ENCODE measurements at places on chromosomes 13 and 19. TPM values are rescaled to one million over a fixed set of nuclear protein-coding genes. Genes with fewer than 3 reads are reported as not detected.

The NUP58 gene
- total RNA-seq = 45.4 TPM

The OR7D2 gene
- not detected for total RNA-seq

The SIGLEC6 gene
- total RNA-seq = 1.6 TPM

The PSG1 gene
- total RNA-seq = not detected

The CBLC gene
- not detected for total RNA-seq

The CYSLTR2 gene
- under 0.01 TPM for total RNA-seq

The CTU1 gene
- 4.2 TPM for total RNA-seq

The NPAS1 gene
- total RNA-seq = 1.0 TPM

The SWSAP1 gene
- 0.52 TPM for total RNA-seq

The ZNF90 gene
- total RNA-seq = 1.0 TPM

The OR4F17 gene
- total RNA-seq = not detected

The KMT5C gene
- total RNA-seq = 8.9 TPM

The LHB gene
- not detected for total RNA-seq

The KCNJ14 gene
- total RNA-seq = 1.0 TPM

The CYP2F1 gene
- total RNA-seq = not detected

The PTGIR gene
- 3.1 TPM for total RNA-seq

The GNA15 gene
- 3.1 TPM for total RNA-seq

The PLK5 gene
- not detected for total RNA-seq

The AXL gene
- 35.0 TPM for total RNA-seq

The SLC5A5 gene
- total RNA-seq = not detected

The ANGPTL4 gene
- 1.0 TPM for total RNA-seq

The MRI1 gene
- 16.2 TPM for total RNA-seq

The TSSK6 gene
- total RNA-seq = not detected

The CD79A gene
- total RNA-seq = 1.0 TPM

The WDR88 gene
- not detected for total RNA-seq

The PDX1 gene
- not detected for total RNA-seq

The REEP6 gene
- 2.1 TPM for total RNA-seq

The ZNF420 gene
- 29.2 TPM for total RNA-seq

The ANGPTL8 gene
- total RNA-seq = 3.1 TPM

The JSRP1 gene
- total RNA-seq = 79.3 TPM

The NLRP7 gene
- total RNA-seq = not detected

The LRRC25 gene
- total RNA-seq = 2.1 TPM

All from skeletal muscle tissue (tissue), 5 donors.